Activated CD4-positive, alpha-beta memory T cell treated with anti-CD3 and anti-CD28 coated beads for 36 hours (primary cell): ENCODE measurements at places on chromosomes 4 and X. TPM values are rescaled to one million over a fixed set of nuclear protein-coding genes. Genes with fewer than 3 reads are reported as not detected.
A peak's percentile ranks its signal among the peaks of the same experiment; 100 is the strongest.

DNA sequence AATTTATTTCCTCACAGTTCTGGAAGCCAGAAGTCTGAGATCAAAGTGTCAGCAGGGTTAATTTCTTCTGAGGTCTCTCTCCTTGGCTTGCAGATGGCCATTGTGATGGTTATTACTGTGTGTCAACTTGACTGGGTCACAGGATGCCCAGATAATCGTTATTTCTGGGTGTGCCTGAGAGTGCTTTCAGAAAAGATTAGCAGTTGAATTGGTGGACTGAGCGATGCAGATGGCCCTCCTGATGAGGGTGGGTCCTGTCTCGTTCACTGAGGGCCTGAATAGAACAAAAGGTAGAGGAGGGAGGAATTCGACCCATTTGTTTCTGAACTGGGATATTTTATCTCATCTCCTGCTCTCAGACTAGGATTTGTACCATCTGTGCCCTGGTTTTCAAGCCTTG is 15.7 kb downstream of the SMIM43 start:
- H3K27ac ChIP-seq = no peak overlapping the region
- H3K36me3 ChIP-seq = no peaks in the 10 kb centered on the region
- no peak overlapping the region for H3K4me3 ChIP-seq
- H3K4me1 ChIP-seq = no peaks in the 10 kb centered on the region

DNA sequence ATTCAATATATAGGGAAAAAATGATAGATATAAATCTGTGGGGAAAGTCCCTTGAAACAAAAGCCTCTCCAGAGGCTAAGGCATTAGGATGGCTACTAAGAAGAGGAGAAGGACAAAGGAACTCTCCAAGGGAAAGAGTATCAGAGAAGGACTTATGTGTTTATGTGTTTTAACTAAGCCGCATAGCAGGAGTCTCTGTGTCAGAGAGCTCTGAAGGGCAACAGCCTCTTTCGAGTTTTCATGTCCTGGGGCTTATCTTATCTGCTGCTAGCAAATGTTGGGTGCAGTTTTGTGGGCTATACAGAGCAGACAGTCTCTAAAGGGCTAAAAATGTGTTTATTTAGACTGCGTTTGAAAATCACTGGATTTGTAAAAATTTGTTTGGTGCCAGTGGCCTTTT is 1145.6 kb upstream of the DIAPH2 start:
- H3K27ac ChIP-seq = no peak overlapping the region
- DNase-seq = no peak
- H3K36me3 ChIP-seq = no peaks in the 10 kb centered on the region
- H3K4me3 ChIP-seq = no peak overlapping the region

- no peak for DNase-seq
- no peak overlapping the region for H3K4me3 ChIP-seq
- H3K36me3 ChIP-seq = no peaks in the 10 kb centered on the region
- peaks cover 2% of the 10 kb centered on the region for H3K4me1 ChIP-seq
- no peak overlapping the region for H3K27ac ChIP-seq
Measured at GRCh38 chr4:151021637-151022334, 6.7 kb upstream of the LRBA start.

DNA sequence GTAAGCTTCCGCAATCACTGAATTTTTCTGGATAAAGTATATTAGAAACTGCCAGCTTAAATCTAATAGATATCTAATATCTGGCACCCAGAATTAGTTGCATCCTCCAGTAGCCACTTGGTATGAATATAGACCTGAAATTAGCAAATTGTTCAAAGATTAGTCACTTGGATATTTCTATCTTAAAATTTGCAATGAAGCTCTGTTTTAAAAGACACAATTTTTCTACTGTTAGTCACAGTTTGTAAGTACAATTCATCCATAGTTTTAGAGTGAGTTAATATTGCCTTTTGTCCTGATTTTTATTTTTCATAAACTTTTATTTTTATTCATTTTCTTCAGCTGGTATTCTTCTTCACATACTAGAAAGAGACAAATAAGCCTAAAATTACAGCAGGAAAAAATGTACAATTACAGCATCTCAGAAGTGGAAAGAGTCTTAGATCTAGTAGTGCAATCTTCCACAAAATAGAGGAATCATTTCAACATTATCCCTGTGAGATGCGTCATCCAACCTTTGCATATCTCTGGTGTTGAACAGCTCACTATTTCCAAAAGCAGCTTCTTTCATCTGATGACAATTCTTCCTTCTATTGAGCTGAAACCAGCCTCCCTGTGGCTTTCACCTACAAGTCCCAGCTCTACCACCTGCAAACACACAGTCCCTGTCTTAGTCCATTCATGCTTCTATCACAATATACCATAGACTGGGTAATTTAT is 190.0 kb upstream of the AR start:
- DNase-seq = no peak
- no peaks in the 10 kb centered on the region for H3K27me3 ChIP-seq

- no peak overlapping the region for H3K27ac ChIP-seq
- H3K4me1 ChIP-seq = no peaks in the 10 kb centered on the region
- no peak overlapping the region for H3K4me3 ChIP-seq
- H3K27me3 ChIP-seq = peaks cover 27% of the 10 kb centered on the region
- no peaks in the 10 kb centered on the region for H3K36me3 ChIP-seq
- DNase-seq = peak; percentile 58
Measured at GRCh38 chr4:87985097-87985886, 9.8 kb downstream of the SPP1 start.

DNA sequence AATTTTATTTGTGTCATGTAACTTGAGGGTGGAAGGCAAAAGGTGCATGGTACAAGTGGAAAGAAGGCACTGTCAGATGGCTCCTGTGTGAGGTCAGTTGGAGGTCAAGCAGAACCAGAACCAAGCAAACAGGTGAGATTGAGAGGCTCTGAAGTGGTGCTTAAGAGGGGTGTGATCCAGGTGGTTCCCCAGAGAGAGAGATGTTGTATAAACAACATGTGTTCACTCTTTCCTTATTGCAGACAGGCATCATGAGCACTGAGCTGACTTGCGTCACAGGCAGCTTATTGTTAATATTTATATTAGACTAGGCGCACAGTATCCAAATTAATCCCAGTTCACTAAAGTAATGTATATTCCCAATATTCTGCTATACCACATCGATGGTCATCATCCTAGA is 56.8 kb downstream of the CXCL13 start:
- no peaks in the 10 kb centered on the region for H3K27me3 ChIP-seq
- no peak overlapping the region for H3K4me3 ChIP-seq
- no peaks in the 10 kb centered on the region for H3K36me3 ChIP-seq
- no peak overlapping the region for H3K27ac ChIP-seq

DNA sequence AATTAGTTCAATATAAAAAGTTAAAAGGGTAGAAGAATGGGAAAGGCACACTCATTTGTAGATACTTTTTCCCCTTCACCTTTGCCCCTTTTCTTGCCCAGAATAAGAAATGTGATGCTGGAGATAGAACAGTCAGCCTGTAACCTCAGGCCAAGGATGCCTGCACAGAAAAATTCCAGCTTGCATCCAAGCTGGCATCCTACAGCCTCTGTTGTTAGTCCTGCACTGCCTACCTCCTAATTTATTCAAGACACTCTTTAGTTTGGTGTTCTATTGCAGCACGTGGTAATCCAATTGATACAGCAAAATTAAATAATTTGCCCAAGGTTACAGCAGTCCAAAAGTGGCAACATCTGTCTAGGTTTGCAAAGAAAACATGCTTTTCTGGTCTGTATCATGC is 9.7 kb upstream of the USO1 start:
- H3K27ac ChIP-seq = no peak overlapping the region
- no peaks in the 10 kb centered on the region for H3K27me3 ChIP-seq
- DNase-seq = no peak
- no peak overlapping the region for H3K4me3 ChIP-seq
- no peaks in the 10 kb centered on the region for H3K36me3 ChIP-seq
- peaks cover 9% of the 10 kb centered on the region for H3K4me1 ChIP-seq

GRCh38 chr4:48499551-48500066 is 9.6 kb downstream of the ZAR1 start:
- H3K4me1 ChIP-seq = peaks cover 15% of the 10 kb centered on the region
- no peaks in the 10 kb centered on the region for H3K27me3 ChIP-seq
- peaks cover 22% of the 10 kb centered on the region for H3K36me3 ChIP-seq
- no peak overlapping the region for H3K27ac ChIP-seq
- no peak for DNase-seq
- no peak overlapping the region for H3K4me3 ChIP-seq

GRCh38 chrX:12452268-12452667 is 314.0 kb downstream of the FRMPD4 start:
- no peaks in the 10 kb centered on the region for H3K4me1 ChIP-seq
- H3K36me3 ChIP-seq = no peaks in the 10 kb centered on the region
- no peaks in the 10 kb centered on the region for H3K27me3 ChIP-seq
- H3K4me3 ChIP-seq = no peak overlapping the region
- no peak overlapping the region for H3K27ac ChIP-seq
- no peak for DNase-seq

The PRDM8 gene
- total RNA-seq = 3.0 TPM

The UBE2D3 gene
- 415 TPM for total RNA-seq

The TCEAL8 gene
- 37.8 TPM for total RNA-seq

The GLOD5 gene
- not detected for total RNA-seq
